ENCODE measurements at places on chromosomes 3 and 15. TPM values are rescaled to one million over a fixed set of nuclear protein-coding genes. Genes with fewer than 3 reads are reported as not detected.

Gene KLF15
- 0.30 TPM for total RNA-seq

Gene MST1
- 7.8 TPM for total RNA-seq

Gene PATL2
- total RNA-seq: 21.9 TPM

Gene FBXW12
- not detected for total RNA-seq

Gene MOBP
- not detected for total RNA-seq

DNA sequence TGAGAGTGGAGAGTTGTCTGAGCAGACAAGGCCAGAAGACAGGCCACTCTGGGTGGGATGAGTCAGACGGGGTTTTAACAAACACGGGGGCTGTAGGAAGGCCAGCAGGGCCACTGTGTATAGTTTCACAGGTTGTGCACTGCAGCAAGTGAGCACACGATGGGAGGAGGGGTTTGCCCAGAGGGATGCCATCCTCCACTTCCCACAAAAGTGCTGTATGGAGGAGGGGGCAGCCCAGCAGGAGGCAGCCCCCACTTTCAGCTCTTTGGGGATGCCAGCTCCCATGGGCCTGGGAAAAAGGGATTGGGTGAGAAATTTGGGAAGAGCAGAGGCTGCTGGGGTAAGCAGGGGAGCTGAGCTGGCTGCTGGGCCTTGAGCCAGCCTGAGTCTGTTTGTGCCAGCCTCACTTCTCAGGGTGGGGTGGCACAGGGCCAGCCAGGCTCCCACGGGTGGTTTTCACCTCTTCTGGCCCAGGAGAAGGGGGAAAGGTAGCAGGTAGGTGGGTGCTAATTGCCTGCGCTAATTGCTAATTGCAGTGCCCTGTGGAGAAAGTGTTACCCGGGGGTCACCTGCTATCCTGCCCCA, 6.7 kb downstream of the ZBTB47 start:
- H3K36me3 ChIP-seq: no peaks in the 10 kb centered on the region
- DNase-seq: no peak
- H3K4me1 ChIP-seq: peaks cover 4% of the 10 kb centered on the region
- no peak overlapping the region for H3K4me3 ChIP-seq

DNA sequence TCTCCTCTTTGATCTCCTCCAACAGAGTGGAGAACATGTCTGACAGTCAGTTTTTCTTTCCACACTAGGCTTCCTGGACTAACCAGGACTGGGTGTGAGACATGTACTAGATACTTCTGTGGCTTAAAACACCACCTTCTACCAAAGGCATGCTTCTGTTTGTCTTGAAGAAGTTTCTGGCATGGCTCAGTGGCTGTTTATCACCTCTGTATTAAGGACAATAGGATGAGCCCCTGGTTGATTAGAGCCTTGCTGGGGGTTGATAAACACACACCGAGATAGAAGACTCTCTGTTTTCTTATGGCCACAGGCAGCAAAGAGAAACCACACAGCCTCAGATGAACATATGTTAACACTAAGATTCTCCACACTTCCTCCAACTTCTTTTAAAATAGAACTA, 40.5 kb downstream of the SV2B start:
- no peak for DNase-seq
- H3K27me3 ChIP-seq: peaks cover 9% of the 10 kb centered on the region
- no peak overlapping the region for H3K27ac ChIP-seq
- no peaks in the 10 kb centered on the region for H3K4me1 ChIP-seq
- no peak overlapping the region for H3K4me3 ChIP-seq

GRCh38 chr15:74208901-74209559, 6.4 kb upstream of the STRA6 start:
- H3K4me1 ChIP-seq: no peaks in the 10 kb centered on the region
- no peak for DNase-seq
- H3K27me3 ChIP-seq: peaks cover under 1% of the 10 kb centered on the region
- H3K36me3 ChIP-seq: no peaks in the 10 kb centered on the region
- H3K4me3 ChIP-seq: no peak overlapping the region
- no peak overlapping the region for H3K27ac ChIP-seq

DNA sequence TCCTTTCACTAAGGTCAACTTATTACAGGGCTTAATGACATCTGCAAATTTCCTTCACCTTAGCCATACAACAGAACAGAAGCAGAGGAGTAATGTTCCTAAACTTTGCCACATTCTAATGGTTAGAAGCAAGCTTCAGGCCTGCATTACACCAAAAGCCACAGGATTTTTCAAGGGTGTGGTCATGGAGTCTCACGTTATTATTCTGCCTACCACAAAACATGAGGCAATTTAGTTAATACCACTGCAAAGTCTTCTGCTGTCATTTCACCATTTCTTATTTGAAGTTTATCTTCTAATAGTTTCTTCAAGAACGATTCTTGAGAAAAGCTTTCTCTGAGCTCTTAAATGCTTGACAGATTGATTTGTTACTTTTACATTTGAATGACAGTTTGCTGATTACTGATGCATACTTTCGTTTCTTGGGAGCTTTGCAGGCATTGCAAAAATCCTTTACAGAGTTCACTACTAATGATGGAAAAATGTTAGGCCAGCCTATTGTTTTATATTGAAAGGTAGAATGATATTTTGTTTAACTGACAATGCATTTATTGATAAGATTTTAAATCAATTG, 1257.1 kb downstream of the NSUN3 start:
- no peaks in the 10 kb centered on the region for H3K4me1 ChIP-seq
- no peaks in the 10 kb centered on the region for H3K27me3 ChIP-seq
- DNase-seq: no peak
- H3K36me3 ChIP-seq: no peaks in the 10 kb centered on the region
- no peak overlapping the region for H3K4me3 ChIP-seq

DNA sequence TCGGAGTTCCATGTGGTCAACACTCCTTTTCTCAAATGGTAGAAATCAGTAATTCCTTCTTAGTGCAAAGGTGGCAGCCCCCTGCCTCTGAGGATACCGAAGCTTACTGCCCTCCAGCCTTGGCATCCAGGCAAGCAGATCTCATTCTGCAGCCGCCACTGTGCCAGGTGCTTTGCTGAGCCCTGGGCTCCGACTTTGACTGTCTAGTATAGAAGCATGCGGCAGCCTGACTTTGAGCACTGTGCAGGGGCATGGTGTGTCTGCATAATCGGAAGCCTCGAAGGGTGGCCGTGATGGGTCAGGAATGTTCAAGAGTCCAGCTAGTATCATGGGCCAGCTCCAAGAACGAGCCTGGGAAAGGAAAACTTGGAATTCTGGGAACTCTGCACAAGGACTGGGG, 39.7 kb downstream of the ABTB1 start:
- no peaks in the 10 kb centered on the region for H3K4me1 ChIP-seq
- no peak overlapping the region for H3K27ac ChIP-seq
- H3K4me3 ChIP-seq: no peak overlapping the region
- DNase-seq: no peak

DNA sequence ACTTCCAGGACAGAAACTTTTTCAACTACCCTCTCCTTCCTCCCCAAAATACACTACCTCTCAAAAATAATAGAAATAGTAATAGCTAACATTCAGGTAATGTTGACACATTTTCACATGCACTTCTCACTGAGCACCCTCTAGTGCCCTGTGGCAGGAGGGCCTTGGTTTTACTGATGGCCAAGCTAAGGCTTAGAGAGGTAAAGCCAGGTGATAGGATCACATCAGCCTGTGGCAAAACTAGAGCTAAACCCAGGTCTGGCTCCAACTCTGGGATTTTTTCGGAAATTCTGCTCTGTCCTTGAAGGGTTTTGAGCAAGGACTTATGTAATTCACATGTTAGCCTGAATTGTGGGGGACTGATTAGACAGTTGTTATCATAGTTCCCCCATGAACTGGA, 922 bp upstream of the TAMM41 start:
- no peaks in the 10 kb centered on the region for H3K27me3 ChIP-seq
- peaks cover 31% of the 10 kb centered on the region for H3K4me1 ChIP-seq
- peak; percentile 7 for DNase-seq
- H3K27ac ChIP-seq: peak overlapping the region; percentile 69
- peak overlapping the region; percentile 95 for H3K4me3 ChIP-seq

DNA sequence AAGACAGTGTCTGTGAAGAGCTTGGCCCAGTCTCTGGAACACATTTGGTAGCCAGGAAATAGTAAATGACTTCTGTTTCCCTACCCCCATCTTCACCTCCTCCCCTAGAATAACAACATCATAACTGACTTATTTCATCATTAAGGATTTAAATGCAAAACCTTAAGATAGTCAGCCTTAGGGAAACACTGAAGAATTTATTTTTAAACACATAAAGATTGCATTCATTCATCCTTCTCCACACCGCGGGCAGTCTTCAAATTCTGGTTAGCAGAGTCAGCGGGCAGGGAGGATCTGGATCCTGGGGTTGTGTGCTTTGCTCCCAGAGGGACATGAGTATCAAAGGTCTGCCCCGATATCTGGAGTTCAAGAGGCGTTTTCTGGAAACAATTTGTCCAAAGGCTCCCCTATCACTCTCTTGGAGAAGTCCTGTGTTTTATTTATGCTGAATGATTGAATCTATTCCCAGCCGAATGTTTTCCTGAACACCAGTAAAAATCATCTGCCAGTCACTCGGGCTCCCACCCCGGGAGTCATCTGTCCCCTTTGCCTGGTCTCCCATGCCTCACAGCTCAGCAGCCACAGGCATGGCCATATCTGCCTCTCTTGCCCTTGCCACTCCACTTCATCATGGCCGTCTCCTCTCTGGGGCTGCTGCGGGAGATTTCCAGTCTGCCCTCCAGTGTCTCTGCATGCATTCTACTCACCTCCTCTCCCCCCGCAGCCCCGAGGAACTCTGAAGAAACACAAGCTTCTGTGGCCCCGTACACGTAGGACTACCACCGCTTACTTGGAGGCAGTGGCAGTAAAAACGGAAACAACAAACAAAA, 234.7 kb upstream of the CTDSPL start:
- no peaks in the 10 kb centered on the region for H3K36me3 ChIP-seq
- no peaks in the 10 kb centered on the region for H3K4me1 ChIP-seq
- no peak overlapping the region for H3K27ac ChIP-seq
- no peak overlapping the region for H3K4me3 ChIP-seq

DNA sequence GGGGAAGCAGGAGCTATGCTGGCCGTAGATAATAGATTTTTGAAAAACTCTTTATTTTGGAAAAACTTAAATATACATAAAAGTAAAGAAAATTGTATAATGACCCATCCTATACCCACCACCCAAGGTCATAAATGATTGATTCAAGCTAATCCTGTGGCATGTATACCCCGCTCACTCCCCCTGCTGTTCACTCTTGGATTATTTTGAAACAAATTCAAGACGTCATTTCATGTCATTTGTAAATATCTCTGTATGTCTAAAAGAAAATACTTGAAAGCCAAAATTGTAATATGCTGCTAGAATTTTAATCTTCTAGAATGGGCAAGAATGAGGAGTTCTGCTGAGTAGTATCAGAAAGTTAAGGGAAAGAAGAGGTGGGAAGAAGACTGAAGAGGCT, 241.7 kb downstream of the FEZF2 start:
- peaks cover 3% of the 10 kb centered on the region for H3K27me3 ChIP-seq
- no peak for DNase-seq
- no peak overlapping the region for H3K27ac ChIP-seq
- H3K4me1 ChIP-seq: no peaks in the 10 kb centered on the region
- no peaks in the 10 kb centered on the region for H3K36me3 ChIP-seq

- H3K27ac ChIP-seq: no peak overlapping the region
- H3K27me3 ChIP-seq: no peaks in the 10 kb centered on the region
- no peaks in the 10 kb centered on the region for H3K4me1 ChIP-seq
- no peak for DNase-seq
These were observed 37.8 kb upstream of the CTXND1 start for GRCh38 chr15:80289528-80290495.

DNA sequence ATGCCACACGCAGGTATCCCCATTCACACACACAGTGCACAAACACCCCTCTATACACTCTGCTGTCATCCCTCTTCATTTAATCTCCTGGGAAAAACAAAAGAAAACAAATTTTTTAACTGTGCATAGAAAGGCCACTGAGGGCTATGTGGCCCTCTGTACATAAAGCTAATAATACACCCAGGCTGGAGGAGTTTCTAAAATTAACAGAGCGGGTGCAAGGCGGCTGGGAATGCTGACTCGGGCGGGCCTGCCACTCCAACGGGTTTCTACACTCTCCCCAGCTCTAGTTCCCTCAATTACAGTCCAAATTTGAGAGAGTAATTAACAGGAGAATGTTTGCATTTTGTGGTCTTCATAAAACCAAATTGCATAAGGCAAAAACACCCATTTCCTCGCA, 23.1 kb downstream of the HCN4 start:
- no peak for DNase-seq
- no peak overlapping the region for H3K4me3 ChIP-seq
- no peaks in the 10 kb centered on the region for H3K27me3 ChIP-seq
- H3K36me3 ChIP-seq: no peaks in the 10 kb centered on the region
- no peaks in the 10 kb centered on the region for H3K4me1 ChIP-seq

DNA sequence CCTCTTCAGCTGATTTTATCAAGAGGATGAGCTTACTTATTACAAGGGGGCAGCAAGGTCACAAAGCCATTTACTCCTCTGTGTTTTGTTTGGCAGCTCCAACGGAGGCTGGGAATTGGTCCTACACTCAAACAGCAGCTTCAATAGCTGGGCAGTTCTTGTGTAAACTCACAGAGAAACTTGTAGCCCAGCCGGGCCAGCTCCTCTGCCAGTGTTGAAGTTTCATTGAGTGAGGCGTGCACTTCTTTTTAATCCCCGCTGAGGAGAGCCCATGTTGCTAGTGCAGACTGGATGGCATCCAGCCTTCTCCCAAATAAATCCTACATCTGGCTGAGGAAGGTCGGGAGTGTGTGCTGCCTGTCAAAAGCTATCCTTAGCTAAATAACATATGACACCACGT, 59.5 kb downstream of the BFSP2 start:
- H3K27ac ChIP-seq: no peak overlapping the region
- H3K4me1 ChIP-seq: peaks cover 16% of the 10 kb centered on the region
- no peak for DNase-seq
- no peaks in the 10 kb centered on the region for H3K36me3 ChIP-seq
- H3K4me3 ChIP-seq: no peak overlapping the region
- no peaks in the 10 kb centered on the region for H3K27me3 ChIP-seq

DNA sequence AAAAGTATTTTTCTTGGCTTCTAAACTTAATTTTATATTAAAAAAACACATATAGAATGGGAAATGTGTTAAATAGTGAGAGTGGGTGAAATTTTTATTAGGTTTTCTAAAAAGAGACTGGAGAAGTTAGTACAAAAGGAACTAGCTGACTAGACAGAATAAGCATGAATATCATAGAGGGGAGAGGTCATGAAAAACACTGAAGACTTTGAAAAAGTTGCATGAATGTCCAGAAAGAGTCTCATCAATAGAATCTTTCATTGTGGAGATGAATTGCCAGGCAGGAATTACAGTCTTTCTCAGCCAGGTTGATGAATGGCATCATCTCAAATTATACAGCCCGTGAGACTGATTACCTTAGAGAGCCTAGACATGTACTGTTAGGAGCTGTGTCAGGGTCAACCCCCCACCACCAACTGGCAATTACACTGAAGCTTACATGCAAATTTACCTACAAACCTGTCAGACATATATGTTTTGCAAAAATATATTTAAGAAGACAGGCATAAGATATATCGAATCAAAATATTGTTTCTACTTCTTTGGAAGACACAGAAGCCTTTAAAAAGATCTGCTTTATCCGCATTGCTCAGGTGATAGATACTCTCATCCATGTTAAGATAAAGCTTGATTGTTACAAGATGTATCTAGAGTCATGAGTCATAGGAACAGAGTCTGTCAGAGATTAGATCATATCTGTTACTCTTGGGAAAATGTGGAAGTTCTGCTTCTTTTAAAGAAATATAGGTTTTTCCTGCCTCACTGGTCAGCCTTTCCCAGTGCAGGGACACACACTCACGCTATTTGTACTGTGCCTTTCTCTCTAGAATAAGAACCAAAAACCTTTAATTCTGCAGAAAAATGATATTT, 34.8 kb upstream of the PFN2 start:
- H3K27me3 ChIP-seq: no peaks in the 10 kb centered on the region
- H3K36me3 ChIP-seq: no peaks in the 10 kb centered on the region
- no peak overlapping the region for H3K4me3 ChIP-seq
- DNase-seq: no peak
